Hepatocyte (in vitro differentiated cells): ENCODE measurements at places on chromosomes 4 and X.

DNA sequence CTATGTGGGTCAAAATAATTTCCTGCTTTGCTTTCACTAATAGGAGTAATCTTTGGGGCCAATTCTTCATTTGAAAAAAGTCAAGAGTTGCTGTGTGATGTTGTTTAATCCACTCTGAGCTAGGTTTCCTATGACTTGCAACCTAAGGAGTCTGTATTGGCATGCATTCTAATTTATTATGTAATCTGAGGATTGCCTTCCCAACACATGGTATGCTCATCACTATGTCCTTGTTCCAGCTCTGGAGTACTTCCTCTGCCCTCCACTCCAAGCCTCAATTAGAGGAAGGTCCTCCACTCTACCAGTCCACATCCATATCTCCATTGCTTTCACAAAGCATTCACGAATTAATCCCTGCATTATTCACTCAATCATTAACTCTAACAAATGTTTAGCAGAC, 56.1 kb downstream of the PPP3CA start:
- no peaks in the 10 kb centered on the region for H3K36me3 ChIP-seq
- DNase-seq, result no peak
- no peaks in the 10 kb centered on the region for H3K4me1 ChIP-seq
- H3K4me3 ChIP-seq, result no peak overlapping the region

DNA sequence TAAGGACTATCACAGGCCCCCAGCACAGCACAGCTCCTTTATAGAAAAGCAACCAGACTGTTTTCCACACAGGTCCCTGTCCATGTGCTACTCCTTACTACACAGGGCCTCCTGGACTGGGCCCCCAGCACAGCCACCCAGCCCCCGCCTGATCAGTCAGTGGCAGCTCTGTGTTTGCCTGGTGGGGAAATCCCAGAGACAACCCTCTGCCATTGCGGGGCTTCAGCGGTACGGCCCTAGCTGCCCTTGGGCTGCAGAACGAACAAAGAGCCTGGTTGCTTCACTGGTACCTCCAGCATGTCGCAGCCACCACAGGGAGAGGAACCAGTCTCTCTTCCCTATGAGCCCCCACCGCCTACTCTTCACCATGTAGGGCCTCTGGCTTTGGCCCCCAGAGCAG, 30.7 kb downstream of the CBR4 start:
- no peak overlapping the region for H3K27ac ChIP-seq
- no peaks in the 10 kb centered on the region for H3K4me1 ChIP-seq
- no peak overlapping the region for H3K4me3 ChIP-seq
- DNase-seq, result no peak

- DNase-seq, result no peak
- no peaks in the 10 kb centered on the region for H3K27me3 ChIP-seq
- no peaks in the 10 kb centered on the region for H3K36me3 ChIP-seq
- no peak overlapping the region for H3K27ac ChIP-seq
Observed at GRCh38 chr4:2652415-2653160, 103.5 kb downstream of the TNIP2 start.

- H3K27me3 ChIP-seq, result no peaks in the 10 kb centered on the region
- no peak overlapping the region for H3K27ac ChIP-seq
- DNase-seq, result no peak
- H3K4me1 ChIP-seq, result no peaks in the 10 kb centered on the region
Observed at GRCh38 chrX:110733166-110733565, 62.5 kb downstream of the CHRDL1 start.
